Activated naive CD4-positive, alpha-beta T cell (primary cell): ENCODE measurements at places on chromosomes 11 and 22.

- DNase-seq = no peak
These were observed 156.4 kb upstream of the TBCEL start for GRCh38 chr11:120867531-120867930.

DNA sequence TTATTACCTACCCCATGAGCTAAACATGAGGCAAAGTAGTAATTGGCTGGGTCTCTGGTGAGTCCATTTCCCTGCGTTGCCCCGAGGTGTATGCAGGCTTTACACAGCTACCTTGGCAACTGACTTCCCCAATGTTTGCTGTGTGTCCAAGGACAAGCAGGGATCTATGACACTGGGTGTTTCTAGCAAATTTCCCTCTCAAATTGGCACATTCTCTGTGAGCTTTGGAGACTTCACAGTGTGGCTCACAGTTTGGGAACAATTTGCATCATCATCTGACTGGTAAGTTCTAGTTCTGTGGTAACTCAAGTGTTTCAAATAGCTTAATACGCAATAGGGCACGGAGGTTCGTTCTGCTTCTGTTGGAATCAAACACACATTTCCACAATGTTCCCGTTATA, 12.5 kb downstream of the NNMT start:
- no peak for DNase-seq

DNA sequence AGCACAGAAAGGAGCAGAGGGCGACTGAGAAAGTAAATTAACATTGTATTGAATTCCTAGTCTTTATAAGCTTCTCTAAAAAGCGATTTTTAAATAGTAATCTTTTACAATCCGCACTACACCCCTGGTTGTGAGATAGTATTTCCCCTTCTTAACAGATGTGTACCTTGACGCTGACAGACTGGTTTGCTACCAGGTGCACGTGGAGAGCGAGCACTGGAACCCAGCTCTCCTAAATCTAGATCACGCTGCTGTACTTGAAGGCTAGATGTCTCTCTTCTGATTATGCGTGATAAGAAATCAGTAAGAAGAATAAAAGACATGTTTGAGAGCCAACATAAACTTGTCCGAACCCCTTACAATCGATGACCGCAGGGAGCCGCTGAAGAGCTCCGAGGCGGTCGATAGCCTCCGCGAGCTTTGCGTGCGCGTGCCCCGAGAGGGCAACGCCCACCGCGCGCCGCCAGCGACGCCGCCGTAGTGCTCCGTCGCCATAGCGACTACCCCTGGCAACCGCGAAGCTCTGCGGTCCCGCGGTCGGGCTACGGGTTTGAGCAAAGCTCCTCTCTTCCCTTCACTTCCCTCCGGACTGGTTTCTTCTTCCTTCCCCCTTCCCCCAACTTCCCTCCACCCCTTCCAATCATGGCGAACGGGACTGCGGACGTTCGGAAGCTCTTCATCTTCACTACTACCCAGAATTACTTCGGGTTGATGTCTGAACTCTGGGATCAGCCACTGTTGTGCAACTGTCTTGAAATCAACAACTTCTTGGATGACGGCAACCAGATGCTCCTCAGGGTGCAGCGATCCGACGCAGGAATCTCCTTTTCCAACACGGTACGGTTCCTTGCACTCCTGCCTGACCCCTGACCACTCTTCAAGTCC, at the start of gene DYNC2H1:
Gene DYNC2H1 (plus strand): TSS at position 494 of the 885 bp plus-strand sequence. CDS start 149 bp downstream, at position 643.
- peak; percentile 69 for DNase-seq

DNA sequence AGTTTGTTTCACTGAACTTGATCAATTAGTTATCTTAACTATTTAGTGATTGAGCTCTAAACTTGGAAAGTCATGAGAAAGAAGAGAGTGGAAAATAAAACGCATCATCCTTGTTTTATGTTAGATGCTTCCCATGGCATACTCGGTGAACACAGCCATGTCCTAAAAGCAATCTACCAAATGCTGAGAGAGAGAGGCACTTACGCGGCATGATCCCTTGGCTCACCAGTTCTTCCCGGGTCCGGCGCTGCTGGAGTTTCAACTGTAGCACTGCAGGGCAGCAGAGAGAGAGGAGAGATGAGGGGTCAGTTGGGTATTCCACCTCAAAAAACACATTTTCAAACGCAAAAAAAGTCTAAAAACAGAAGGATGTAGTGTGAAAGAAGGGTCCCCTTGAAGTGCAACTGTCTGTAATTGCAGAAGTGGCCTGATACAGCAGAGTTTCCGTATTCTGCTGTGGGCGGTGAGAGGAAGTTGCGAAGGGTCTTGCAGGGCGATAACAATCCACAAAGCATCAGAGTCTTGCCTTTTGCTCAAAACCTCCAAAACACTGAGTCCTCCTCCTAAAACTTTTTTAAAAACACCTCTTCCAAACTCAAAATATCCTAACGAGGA, 92.7 kb downstream of the SGSM3 start:
- DNase-seq = no peak

DNA sequence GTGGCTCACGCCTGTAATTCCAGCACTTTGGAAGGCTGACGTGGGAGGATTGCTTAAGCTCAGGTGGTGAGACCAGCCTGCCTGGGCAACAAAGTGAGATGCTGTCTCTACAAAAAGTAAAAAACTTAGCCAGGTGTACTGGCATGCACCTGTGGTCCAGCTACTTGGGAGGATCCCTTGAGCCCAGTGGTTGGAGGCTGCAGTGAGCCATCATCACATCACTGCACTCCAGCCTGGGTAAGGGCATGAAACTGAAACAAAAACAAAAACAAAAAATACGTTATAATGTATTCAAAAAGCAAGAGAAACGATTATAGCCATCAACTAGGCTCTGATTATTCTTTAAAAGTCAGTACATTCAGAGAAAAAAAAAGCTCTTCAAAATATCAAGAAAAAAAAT, 62.5 kb downstream of the TCF20 start:
- no peak for DNase-seq
